ENCODE measurements at places on chromosomes 12 and 14.

DNA sequence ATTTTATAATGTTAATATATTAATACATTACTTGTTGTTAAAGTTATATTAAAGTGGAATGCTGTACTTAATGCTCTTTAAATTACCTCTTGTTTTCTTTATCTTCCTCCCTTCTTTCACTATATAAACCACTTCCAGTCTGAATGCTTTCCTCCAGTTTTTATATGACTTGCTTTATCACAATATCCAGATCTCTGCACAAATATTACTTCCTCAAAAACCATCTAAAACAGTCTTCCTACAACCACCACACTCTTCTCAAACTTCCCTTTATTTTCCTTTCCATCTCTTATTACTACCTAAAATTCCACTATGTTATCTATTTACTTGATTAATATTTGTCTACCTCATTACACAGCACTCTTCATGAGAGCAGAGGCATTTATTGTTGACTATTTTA lies 956.6 kb downstream of the LRFN5 start:
- no peak for DNase-seq

DNA sequence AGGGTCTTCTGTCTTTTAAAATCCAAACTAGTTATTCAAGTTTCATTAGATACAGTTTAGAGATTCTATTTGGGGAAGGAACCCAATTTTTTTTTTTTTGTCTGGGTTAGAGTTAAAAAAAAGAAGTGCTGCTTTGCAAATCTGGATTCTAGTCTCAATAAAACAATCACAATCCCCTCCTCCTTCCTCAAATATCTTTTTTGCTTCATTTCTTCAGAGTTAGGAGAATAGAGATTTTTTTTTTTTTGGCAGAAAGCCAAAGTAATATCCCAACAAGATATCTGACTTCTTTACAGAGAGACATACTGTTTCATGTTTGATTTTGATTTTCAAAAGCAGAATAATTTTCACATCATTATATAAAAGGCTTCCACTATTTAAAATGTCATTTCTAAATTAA lies 201.9 kb downstream of the FOXN3 start:
- no peak for DNase-seq

- DNase-seq: no peak
Observed at GRCh38 chr12:127928615-127929571, 338.1 kb upstream of the TMEM132C start.

GRCh38 chr12:116898669-116899068 lies 12.1 kb upstream of the FBXW8 start:
- no peak for DNase-seq

- DNase-seq: no peak
Observed at GRCh38 chr12:71063087-71063486, 94.7 kb downstream of the TSPAN8 start.

GRCh38 chr12:120101617-120102016 lies 14.9 kb downstream of the RAB35 start:
- DNase-seq: no peak

- no peak for DNase-seq
Observed at GRCh38 chr12:761256-761655, 8.9 kb downstream of the WNK1 start.

Data from activated CD4-positive, CD25-positive, alpha-beta regulatory T cell treated with anti-CD3 and anti-CD28 coated beads, Interleukin-2, amount 50 U/mL, for 72 hours (primary cell).